ENCODE measurements at places on chromosomes 1 and 21.

GRCh38 chr1:93426181-93426580 is 21.7 kb upstream of the FNBP1L start:
- DNase-seq: no peak

DNA sequence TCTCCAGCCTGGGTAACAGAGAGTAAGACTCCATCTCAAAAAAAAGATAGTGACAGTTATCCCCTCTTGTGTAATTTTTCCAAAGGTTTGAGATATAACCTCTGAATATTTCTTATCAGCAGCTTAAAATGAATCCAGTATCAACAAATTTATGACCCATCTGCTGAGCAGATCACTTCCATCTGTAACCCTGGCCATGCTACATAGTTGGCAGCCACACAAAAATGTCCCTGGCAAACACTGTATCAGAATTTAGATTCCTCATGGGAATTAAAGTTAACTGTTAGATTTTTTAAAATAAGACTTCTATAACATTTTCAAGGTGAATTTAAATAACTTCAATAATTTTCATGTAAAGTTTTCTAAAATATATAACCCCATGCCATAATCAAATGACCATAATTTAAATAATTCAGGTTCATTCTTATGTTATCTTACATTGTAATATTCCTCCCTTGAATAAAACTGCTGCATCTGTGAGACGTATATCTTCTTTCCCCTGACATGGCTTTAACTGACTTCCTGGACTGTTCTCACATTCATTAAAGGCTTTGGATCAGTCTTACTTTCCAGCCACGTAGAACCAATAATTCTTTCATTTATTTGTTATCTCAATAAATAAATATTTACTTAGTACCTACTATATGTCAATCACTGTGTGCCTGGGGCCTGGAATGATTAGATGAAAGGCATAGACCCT is 5.3 kb upstream of the PRPF38B start:
- no peak for DNase-seq

DNA sequence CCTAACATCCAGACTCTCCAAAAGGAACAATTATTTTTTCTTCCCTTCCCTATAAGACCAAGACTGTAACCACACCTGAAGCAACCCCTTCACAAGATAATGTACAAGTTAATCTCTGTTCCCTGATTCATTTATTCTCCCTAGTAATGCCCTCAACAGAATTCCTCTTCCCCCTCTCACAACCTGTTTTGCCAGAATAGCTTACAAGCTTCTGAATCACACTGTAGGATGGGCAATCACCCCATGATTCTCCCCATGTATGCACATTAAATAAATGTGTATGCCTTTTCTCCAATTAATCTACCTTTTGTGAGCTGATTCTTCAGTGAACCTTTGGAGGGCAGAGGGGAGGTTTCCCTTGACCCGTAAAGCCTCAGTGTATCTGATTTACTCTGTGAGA is 20.9 kb upstream of the RNF11 start:
- DNase-seq: no peak

DNA sequence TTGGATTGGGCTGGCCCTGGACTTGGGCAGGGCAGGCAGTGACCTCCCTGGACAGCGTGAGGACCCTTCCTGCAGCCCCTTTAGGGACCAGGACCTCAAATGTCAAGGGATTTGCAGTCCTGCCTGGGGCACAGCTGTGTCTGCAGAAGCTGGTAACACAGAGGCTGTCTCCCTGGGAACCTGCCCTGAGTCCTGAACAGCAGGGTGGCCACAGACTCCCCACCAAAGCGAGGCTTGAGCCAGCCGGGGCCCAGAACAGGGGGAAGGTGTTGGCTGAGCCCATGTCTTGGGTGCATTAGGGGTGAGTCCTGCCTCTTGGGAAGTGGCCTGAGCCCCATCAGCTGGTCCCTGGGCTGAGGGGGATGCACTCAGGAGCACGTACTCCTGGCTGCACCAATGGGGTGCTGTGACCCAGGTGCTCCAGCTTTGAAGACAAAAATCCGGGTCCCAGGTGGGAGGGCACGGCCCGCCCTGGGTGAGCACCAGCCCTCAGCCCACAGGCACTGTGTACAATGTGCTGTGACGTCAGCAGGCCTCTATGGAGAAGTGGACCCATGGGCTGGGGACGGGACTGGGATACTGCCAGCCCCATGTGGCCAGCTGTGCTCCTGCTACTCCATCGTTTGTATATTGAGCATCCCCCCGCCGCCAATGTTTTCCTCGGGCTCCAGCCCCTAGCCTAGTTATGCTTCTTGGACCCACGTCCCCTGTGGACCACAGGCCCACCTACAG is 72.0 kb upstream of the ARHGEF16 start:
- DNase-seq: no peak

DNA sequence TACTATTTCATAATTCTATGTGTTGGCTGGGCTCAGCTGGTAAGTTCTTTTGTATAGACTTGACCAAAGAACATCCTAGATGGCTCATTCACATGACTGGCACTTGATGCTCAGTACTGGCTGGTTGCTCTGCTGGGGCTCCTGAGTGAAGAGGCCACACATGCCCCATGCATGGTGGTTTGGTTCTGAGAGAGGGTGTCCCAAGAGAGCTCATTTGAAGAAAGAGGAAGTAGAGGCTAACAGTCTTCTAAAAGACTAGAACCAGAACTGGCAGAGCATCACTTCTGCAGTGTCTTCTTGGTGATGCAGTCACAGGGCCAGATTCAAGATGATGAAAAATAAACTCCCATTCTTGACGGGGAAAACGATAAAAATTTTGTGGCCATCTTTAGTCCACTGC is 5.2 kb upstream of the BACH1 start:
- no peak for DNase-seq

- no peak for DNase-seq
Measured at GRCh38 chr1:173301507-173301906, 94.4 kb upstream of the TNFSF4 start.

DNA sequence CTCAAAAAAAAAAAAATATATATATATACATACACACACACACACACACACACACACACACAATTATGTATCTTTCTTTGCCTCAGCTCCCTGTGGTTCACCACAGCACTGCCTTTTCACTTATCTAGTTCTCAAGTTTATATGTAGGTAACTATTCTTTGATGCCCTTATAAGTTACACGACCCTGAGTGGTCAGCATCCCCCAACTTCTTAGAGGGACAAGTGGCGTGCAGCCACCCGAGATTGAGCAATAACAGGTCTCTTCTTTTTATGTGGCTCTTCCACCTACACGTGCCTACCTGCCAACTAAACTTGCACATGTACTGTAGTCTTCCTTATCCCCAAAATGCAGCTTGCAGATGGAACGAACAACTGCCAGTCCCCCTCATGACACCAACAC is 120.8 kb downstream of the GABPA start:
- DNase-seq: no peak

- no peak for DNase-seq
Measured at GRCh38 chr1:205192287-205192686, 19.2 kb downstream of the DSTYK start.

DNA sequence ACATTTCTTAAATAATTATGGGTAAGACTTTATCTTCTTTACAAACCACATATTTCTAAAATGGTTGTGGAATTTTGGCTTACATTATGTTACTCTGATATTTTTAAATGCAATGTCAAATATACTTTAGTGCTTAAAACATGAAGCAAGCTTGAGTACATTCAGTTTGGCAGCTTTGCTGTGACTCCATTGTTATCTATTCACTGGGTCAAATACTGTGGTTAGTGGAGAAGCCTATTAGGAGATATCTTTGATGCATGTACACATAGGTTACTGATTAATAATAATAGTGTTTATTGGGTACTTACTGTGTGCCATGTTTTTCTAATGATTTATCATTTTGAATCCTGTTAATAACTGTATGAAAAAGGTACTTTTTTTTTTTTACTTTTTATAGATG is 520.4 kb upstream of the B3GALT2 start:
- DNase-seq: no peak

GRCh38 chr1:53986458-53986857 is 31.5 kb downstream of the LDLRAD1 start:
- DNase-seq: no peak

DNA sequence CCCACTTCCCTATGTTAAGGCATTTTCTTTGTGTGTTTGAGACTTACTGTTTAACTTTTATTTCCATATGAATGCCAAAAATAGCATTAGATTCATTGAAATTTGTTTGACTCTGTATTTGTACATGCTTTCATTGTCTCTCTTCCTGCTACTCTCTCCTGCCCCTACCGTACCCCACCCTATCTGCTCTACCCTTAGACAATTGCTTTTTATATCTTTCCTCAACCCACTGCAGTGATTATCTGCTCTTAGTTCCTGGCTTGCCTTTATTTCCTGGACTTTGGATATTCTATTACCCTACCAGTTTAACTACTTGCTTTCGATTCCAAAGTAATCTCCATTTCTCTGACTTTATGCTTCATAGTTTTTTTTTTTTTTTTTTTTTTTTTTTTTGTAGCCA is 10.5 kb downstream of the RAVER2 start:
- DNase-seq: no peak

DNA sequence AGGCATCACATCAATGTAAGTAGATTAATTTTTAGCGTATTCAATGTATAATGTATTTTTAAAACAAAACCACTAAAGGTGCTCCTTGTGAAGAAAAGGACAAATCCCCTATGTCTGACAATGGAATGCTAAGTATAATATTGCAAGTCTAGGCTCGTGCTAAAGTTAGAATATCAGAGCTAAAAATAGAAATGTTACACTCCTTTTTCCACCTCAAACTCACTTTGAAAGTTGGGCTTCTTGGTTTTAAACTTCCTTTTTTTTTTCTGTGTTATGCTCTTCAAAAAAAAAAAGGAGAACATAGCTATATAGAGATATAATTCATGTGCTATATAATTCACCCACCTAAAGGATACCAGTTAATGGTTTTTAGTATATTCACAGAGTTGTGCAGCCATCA is 3.6 kb upstream of the SERBP1 start:
- DNase-seq: no peak

GRCh38 chr1:175841738-175842187 is 98.4 kb upstream of the TNR start:
- DNase-seq: no peak

- no peak for DNase-seq
Measured at GRCh38 chr1:245086389-245086969, 68.3 kb upstream of the KIF26B start.

DNA sequence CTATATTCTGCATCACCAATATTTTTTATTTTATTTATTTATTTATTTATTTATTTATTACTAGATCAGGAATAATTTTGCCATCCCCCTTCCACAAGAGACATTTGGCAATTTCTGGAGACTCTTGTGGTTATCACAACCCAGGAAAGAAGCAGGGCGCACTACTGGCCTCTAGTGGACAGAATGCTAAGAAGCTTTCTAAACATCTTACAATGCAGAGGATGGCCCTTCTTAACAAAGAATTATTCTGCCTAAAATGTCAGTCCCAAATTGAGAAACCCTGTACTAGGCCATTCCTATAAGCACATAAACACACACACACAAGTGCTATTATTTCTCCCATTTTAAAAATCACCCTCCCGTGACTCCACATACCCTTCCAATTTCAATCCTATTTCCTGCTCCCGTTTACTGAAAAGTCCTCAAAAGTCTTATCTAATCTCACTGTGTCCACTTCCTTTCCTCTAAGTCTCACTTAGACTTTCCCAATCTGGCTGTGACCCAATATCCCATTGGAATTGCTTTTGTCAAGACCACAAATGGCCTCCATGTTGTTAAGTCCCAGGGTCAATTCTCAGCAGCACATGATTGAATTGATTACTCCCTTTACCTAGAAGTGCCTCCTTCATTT is 43.7 kb upstream of the RNF11 start:
- DNase-seq: peak; percentile 68

DNA sequence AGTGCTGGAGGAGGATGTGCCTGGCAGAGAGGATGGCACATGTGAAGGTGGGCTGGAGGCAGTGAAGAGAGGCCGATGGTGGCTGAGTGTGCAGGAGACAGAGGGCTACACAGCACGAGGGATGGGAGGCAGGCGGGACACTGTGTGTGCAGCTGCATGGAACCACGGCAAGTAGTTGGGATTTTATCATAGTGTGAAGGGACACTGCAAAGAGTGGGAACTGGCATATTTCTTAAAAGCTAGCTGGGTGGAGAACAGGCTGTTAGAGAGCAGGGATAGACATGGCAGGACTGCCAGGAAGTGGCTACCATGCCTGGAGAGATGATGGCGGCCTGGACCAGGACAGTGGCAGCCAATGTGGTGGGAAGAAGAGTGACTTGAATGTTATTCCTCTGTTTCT is 102.4 kb upstream of the TLR5 start:
- DNase-seq: no peak

GRCh38 chr1:55346586-55346985 is 131.4 kb upstream of the USP24 start:
- DNase-seq: no peak

DNA sequence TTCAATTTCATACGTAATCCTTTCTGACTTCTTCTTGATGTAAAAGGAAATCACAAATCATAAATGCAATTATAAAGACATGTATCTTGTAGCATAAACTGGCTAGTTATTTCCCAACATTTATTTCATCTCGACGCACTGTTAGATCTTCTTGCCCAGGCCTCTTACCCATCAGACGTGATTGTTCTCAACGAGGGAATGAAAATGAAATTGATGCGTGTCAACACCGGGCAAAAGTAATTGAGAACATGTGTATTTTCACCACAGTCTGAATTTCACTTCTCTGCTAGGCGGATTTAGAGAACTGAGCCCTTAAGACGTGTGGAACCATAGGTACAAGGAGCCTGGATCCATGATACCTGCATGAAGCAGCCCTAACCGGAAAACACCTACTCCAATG is 519.7 kb downstream of the KCNT2 start:
- DNase-seq: no peak

- DNase-seq: no peak
Measured at GRCh38 chr1:193712392-193712791, 526.0 kb upstream of the B3GALT2 start.

DNA sequence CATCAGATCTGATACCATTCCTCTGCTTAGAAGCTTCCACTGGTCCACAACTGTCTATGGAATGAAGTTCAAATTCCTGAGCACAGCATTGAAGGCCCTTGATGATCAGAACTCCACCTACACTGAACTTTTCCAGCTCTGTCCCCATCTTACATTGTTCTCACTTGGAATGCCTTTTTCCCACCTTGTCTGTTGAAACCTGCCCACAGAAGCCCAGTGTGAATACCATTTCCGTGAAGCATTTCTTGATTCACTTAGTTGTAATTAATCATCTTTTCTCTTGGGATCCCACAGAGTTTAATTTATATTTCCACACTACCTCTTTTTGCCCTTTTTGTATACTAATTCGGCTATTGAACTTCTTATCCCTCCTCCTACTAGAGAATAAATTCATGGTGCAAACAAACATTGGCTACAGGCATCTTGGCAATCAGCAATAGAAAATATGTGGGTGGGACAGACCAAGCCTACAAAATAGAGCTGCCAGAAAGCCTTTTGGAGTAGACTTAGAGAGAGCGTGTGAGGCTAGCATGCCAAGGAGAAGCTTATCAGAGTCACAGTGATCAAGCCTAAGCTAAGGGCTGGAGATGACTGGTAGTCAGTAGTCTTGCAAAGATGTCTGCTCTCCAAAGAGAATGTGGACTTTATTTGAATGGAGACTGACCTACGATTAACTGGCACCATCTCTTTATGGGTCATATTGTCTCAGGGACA is 26.1 kb downstream of the NHLH2 start:
- DNase-seq: no peak

GRCh38 chr1:116580446-116581322 is 9.9 kb upstream of the CD58 start:
- no peak for DNase-seq

- DNase-seq: no peak
Measured at GRCh38 chr1:165877940-165878556, 50.6 kb downstream of the UCK2 start.

GRCh38 chr1:41891199-41891896 is 27.4 kb downstream of the HIVEP3 start:
- no peak for DNase-seq

All from amniotic stem cell (primary cell).